ENCODE measurements at places on chromosomes 4 and X.

DNA sequence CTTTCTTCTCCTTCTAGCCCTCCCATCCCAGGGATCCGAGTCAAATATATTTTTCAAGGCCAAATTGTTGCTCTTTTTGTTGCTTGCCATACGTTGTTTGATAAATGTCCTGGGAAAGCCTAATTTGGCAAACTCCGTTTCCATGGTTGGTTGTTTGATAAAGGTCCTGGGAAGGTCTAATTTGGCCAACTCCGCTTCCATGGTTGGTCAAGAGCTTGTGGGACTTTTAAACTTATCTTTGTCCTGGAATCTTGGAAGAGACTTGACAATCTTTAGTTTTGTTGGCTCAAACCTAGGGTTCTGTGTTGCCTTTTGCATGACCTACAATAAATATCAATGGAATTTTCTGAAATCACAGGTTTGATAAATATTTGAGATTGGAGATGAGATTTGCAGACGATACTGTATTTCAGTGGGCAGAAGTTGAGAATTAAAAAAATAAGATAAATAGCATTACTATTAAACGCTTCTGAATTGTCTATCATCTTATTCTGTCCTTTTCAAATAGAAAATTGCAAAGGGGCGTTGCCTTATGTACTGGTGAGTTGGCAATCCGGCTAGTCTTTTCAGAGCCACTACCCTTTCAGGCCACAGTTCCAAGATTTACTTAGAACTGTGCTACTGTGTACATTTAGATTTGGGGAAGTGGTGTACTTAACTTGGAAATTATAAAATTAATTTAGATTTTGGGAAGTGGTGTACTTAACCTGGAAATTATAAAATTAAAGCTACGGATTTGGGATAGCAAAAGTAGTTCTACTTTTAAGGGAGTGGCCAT, 804 bp downstream of the OSTC start:
- peaks cover 11% of the 10 kb centered on the region for H3K36me3 ChIP-seq
- H3K27me3 ChIP-seq = no peaks in the 10 kb centered on the region
- H3K4me3 ChIP-seq = peak overlapping the region; percentile 63
- H3K4me1 ChIP-seq = peaks cover 42% of the 10 kb centered on the region
- DNase-seq = no peak

DNA sequence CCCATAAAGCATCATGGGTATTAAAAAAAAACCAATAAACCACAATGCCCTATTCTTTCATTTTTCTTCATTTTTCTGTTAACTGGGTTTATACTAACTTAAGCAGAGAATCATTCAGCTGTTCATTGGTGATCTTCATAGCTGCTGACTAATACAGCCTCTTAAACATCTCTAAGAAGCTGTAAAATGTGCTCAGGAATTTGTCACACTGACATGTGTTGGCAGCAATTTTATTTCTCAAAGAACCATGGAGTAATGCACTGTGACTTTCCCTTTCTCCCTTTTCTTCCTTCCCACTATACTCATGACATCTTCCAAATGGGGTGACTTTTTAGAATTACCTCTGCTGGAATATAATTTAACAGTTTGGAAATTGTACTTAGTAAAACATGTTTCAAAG, 315.4 kb downstream of the ANTXR2 start:
- H3K27me3 ChIP-seq = no peaks in the 10 kb centered on the region
- no peak overlapping the region for H3K4me3 ChIP-seq
- no peaks in the 10 kb centered on the region for H3K36me3 ChIP-seq

DNA sequence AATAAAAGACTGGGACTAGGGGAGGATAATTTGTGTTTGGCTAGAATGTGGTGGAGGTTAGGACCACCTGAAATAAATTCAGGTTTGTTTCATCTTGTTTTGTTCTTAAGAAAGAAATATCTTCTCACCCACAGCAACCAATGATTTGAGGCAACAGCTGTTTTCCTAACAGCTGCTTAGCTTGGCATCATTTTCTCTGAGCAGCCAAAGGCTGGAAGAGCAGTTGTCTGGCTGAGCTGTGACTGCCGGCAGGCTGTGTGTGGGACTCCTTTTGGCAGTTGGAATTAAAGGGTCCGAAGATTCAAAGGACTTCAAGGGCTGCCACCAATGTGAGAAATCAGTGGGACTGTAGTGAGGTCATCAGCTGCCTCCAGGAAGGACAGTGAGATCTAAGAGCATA, 5.0 kb downstream of the TRIM75 start:
- no peaks in the 10 kb centered on the region for H3K36me3 ChIP-seq
- no peak overlapping the region for H3K27ac ChIP-seq
- H3K4me1 ChIP-seq = no peaks in the 10 kb centered on the region
- peaks cover 6% of the 10 kb centered on the region for H3K27me3 ChIP-seq
- no peak for DNase-seq

DNA sequence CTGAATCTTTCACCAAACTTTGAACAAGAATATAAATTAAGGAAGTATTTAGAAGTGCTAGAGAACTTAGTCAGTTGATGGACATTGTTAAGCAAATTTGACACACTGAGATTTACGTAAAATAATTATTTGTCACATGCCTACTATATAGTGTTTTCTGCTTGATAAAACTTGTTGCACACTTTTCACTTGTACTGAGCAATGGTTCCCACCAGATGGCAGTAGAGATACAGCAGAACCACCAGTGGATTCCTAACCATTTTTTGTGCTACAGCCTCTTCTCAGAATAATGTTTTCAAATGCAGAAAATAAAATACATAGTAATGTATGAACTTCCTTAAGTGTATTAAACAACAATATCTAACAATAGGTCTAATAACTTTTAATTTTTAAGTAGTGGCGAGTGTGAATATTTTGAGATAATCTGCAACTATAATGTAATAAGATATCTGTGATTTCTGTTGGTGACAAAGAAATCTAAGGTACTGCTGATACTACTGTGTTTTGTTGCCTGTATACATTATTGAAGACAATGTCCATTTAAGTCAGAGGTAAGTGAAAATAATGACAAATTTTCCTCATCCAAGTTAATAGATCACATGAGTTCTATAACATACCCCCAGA, 81.2 kb downstream of the APOOL start:
- H3K4me1 ChIP-seq = no peaks in the 10 kb centered on the region
- peak; percentile 23 for DNase-seq
- no peak overlapping the region for H3K4me3 ChIP-seq
- no peaks in the 10 kb centered on the region for H3K27me3 ChIP-seq
- peaks cover 4% of the 10 kb centered on the region for H3K36me3 ChIP-seq

DNA sequence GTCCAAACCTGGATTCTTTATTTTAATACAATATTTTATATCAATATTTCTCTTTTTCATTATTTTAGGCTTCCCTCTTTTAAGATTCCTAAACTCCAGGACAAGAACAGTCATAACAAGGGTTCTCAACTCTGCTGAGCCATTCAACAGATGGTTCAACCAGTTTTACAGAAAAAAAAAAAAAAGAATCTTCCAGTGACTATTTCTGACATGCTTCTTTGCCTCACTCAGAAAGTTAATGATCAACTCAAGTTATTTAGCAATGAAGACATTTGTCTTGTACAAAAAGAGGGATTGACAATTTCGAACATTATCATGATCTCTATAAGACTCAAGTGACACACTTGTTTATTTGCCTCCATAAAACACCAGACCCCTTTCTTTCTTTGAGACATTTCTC, 282.6 kb upstream of the GRID2 start:
- H3K36me3 ChIP-seq = no peaks in the 10 kb centered on the region
- no peak overlapping the region for H3K4me3 ChIP-seq
- H3K27me3 ChIP-seq = no peaks in the 10 kb centered on the region
- no peak overlapping the region for H3K27ac ChIP-seq

DNA sequence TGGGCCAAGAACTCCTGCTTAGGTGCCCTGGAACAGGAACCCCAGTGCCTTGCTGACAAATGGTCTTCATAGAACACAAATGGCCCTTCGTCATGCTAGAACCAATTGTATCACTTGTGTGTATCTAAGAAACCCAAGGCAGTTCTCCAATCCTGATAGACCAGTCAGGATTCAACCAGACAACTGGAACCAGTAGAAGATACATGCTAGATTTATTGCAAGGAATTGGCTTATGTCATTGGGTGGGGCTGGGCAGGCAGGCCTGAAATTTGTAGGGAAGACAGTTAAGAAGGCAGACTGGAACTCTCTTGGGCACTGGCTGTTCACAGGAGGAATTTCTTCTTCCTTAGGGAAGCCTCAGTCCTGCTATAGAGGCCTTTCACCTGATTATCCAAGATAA, 17.0 kb upstream of the TBL1X start:
- no peak overlapping the region for H3K27ac ChIP-seq
- H3K36me3 ChIP-seq = no peaks in the 10 kb centered on the region
- no peak overlapping the region for H3K4me3 ChIP-seq
- H3K27me3 ChIP-seq = no peaks in the 10 kb centered on the region
- no peaks in the 10 kb centered on the region for H3K4me1 ChIP-seq

DNA sequence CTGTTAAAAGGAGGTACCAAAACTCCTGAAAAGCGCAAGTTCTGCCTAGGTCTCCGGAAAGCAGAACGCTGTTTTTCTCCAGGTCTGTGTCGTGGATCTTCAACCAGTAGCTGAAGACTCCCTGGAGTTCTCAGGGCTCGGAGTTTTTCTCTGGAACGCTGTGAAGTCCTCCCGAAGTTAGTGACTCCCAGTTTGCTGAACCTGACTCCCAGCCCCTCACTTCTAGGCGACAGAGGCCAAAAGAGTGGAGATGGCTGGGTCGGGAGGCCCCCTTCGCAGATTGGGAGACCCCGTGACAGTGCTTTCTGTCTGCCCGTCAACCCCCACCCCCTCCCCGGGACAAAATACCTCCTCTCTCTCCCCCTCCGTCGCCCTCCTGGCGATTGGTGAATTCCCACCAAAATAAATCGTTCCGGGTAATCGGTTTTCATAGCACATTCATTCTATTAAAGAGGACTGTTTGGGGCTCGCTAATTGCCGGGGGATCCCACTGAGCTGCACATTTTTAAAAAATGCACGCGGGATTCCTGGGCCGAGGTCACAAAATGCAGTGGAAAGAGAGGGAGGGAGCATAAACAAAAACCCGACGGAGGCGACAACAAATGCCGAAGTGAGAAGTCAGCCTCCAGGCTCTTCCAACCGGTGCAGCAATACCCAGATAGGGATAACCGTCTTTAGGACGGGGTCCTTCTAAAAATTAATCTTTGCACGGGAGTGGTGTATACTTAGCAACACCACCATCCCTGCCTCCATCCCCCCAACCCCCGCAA, 4.0 kb upstream of the MSX1 start:
- H3K4me3 ChIP-seq = no peak overlapping the region
- peaks cover 22% of the 10 kb centered on the region for H3K27me3 ChIP-seq
- no peaks in the 10 kb centered on the region for H3K4me1 ChIP-seq
- no peaks in the 10 kb centered on the region for H3K36me3 ChIP-seq
- DNase-seq = no peak
- H3K27ac ChIP-seq = no peak overlapping the region

DNA sequence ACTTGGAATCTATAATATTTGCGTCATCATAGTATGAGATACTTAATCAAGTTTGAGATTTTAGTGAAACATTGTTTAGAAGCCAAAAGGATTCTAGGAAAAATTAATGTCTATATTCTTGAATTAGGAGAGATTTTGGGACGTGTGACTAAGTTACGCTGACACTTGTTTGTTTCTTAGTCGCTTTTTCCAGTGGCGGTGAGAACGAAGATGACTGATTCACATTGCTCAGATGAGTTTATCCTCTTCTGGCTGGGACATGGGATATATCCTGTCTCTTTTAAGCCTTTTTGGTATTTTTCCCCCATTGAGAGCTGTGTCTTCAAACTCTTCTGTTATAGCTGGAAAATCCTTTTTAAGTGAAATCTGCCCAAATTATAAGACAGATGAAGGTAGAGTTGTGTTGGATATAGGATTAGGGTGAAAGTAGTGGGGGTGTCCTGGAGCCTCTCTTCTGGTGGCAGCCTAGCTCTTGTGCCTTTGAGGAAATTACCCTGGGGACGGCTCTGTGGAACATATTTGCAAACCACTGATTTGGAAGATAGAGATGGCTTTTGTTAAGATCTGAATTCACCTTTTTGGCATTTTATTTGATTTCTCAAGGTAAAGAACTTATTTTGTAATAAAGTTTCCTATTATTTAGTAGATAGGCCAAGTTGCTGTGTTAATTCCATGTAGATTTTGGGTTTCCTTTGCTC, 49.7 kb downstream of the HTT start:
- H3K4me1 ChIP-seq = no peaks in the 10 kb centered on the region
- H3K4me3 ChIP-seq = no peak overlapping the region
- no peak overlapping the region for H3K27ac ChIP-seq
- no peak for DNase-seq

GRCh38 chr4:8028884-8029568, 89.4 kb upstream of the AFAP1 start:
- no peak overlapping the region for H3K4me3 ChIP-seq
- no peaks in the 10 kb centered on the region for H3K36me3 ChIP-seq
- H3K27ac ChIP-seq = no peak overlapping the region
- H3K4me1 ChIP-seq = no peaks in the 10 kb centered on the region
- DNase-seq = no peak
- no peaks in the 10 kb centered on the region for H3K27me3 ChIP-seq

GRCh38 chr4:123638834-123639233, 242.2 kb downstream of the SPRY1 start:
- H3K27ac ChIP-seq = no peak overlapping the region
- no peaks in the 10 kb centered on the region for H3K27me3 ChIP-seq
- DNase-seq = no peak
- H3K4me1 ChIP-seq = no peaks in the 10 kb centered on the region
- no peaks in the 10 kb centered on the region for H3K36me3 ChIP-seq

- H3K27me3 ChIP-seq = no peaks in the 10 kb centered on the region
- no peaks in the 10 kb centered on the region for H3K4me1 ChIP-seq
- H3K4me3 ChIP-seq = no peak overlapping the region
- H3K36me3 ChIP-seq = no peaks in the 10 kb centered on the region
- H3K27ac ChIP-seq = no peak overlapping the region
- DNase-seq = no peak
Measured at GRCh38 chr4:175282407-175282806, 364.2 kb downstream of the ADAM29 start.

DNA sequence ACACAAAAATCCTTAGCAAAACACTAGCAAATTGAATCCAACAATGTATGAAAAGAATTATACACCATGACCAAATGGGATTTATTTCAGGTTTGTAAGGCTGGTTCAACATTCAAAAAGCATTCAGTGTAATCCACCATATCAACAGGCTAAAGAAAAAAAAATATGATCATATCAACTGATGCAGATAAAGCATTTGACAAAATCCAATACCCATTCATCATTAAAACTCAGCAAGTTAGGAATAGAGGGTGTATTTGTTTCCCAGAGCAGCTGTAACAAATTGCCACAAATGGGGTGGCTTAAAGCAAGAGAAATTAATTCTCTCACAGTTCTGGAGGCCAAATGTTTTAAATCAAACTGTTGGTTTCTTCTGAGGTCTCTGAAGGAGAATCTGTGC, 10.7 kb downstream of the VSIG1 start:
- no peaks in the 10 kb centered on the region for H3K36me3 ChIP-seq
- H3K4me3 ChIP-seq = no peak overlapping the region
- H3K27ac ChIP-seq = no peak overlapping the region
- no peaks in the 10 kb centered on the region for H3K4me1 ChIP-seq
- no peaks in the 10 kb centered on the region for H3K27me3 ChIP-seq
- DNase-seq = no peak

GRCh38 chrX:15576019-15576418, 24.7 kb downstream of the ACE2 start:
- no peaks in the 10 kb centered on the region for H3K36me3 ChIP-seq
- H3K27me3 ChIP-seq = no peaks in the 10 kb centered on the region
- DNase-seq = no peak
- H3K4me1 ChIP-seq = no peaks in the 10 kb centered on the region
- no peak overlapping the region for H3K4me3 ChIP-seq

All from DND-41 (cell line).